Cerebellar nuclear complex (tissue), 1 donor: ENCODE measurements at places on chromosomes 2 and 18.

DNA sequence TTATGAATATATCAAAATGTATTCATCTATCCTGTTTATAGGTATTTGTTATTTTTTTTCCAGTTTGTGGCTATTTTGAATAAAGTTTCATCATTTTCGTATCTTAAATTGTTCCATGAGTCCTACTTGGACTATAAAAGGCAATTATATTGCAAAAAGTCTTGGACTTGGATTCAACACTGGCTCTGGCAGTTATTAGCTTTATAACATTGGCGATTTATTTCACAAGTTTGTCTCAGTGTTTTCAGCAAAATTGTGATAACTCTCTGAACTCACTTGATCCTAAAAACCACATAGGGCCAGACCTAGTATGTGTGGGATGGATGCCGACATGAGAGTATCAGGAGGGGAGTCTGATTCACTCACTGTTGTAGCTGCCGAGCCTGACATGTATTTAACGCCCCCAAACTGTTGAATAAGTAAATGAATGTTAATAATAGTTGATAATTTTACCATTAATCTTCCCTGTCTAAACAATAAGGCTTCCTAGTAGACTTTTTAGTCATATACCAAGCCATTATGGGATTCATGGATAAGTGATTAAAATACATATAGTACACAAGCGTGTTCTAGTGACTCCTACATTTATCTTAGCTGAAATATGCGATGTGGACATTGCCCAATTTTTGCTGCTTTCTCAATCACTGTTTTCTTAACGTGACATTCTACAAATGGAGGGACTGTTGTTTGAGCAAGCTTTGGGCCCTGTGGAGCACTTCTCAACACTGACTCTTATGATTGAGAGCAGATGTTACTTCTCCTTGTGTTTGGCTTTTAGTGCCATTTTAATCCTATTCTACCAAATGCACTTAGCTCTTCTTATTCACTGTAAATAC lies 907.6 kb downstream of the EPHA4 start:
- no peak for DNase-seq

DNA sequence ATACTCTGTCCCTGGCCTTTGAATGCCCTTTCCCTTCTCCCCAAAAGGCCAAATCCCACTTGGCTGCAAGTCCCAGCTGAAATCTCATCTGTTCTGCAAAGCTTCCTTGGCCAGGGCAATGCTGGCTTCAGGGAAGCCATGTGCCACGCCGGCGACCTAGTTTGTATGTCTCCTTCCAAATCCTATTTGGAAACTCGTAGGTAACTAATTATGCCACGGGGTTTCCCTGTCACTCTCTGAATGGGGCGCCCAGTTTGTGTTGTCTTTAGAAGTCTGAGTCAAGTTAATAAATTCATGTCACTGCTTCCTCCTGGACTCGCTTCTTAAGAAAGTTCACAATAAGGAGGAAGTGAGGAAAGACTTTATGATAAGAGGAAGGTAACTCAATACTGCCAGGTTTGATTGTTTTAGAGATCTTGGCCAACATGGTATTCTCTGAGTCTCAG lies 19.1 kb downstream of the FHL2 start:
- DNase-seq = no peak

DNA sequence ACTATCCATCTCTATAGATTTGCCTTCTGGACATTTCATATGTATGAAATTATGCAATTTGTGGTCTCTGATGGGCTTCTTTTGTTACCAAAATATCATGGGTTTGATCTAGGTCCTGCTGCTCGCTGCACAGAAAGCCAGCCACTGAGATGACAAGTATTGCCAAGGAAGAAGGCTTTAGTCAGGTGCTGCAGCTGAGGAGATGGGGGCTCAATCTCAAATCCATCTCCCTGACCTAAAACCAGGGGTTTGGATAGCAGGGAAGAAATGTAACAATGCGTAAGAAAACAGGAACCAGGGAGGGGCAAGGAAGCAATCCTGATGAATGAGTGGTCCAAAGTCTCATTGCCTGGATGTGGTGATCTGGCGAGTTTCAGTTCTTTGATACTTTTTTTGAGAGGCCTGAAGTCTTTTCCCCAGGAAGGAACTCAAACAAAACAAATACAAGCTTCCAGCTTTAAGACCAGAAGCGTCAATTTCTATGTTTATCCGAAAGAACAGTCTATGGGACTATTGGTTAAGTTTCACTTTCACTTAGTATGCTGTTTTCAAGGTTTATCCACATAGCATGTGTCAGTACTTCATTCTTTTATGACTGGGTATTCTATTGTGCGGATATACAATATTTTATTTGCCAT lies 3.4 kb upstream of the CKAP2L start:
- DNase-seq = no peak

GRCh38 chr2:66445925-66446871 lies 11.3 kb downstream of the MEIS1 start:
- DNase-seq = no peak

DNA sequence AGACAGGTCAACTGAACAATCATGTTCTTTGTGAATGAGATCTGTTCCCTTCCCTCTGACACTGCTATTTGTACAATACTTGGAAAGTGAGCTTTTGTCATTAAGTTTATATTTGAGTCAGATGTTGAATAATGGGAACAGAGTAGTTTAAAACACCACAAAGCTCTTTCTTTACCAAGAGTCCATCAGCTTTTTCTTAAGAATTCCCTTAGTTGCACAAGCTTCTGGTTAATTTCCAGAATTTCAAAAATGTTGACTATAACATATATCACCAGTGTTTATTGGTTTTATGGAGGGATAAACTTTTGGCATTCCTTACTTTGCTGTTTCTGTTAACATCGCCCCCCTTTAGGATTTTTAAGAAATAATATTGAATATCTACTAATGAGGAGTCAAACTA lies 403.7 kb downstream of the CCDC85A start:
- DNase-seq = no peak
